ENCODE measurements at places on chromosomes 3 and 15. TPM values are rescaled to one million over a fixed set of nuclear protein-coding genes. Genes with fewer than 3 reads are reported as not detected.

Gene TEX55
- not detected for polyA plus RNA-seq

Gene KLHL40
- 0.02 TPM for polyA plus RNA-seq

Gene COLQ
- polyA plus RNA-seq: 0.65 TPM

Gene ZNF148
- 3.6 TPM for polyA plus RNA-seq

Gene CPNE9
- polyA plus RNA-seq: not detected

Gene SERPINI1
- 2.1 TPM for polyA plus RNA-seq

Gene SLC38A3
- 0.11 TPM for polyA plus RNA-seq

Gene CHRNA7
- 0.31 TPM for polyA plus RNA-seq

Gene HCN4
- not detected for polyA plus RNA-seq

Gene IQCF5
- not detected for polyA plus RNA-seq

Gene KCNH8
- polyA plus RNA-seq: 0.06 TPM

Gene ACTC1
- 0.53 TPM for polyA plus RNA-seq

Gene ERICH6
- not detected for polyA plus RNA-seq

Gene ST3GAL6
- polyA plus RNA-seq: 4.6 TPM

Gene APOD
- 21.6 TPM for polyA plus RNA-seq

Gene METTL6
- polyA plus RNA-seq: 8.9 TPM

Gene FGF12
- polyA plus RNA-seq: 1.2 TPM

Gene CDCP1
- polyA plus RNA-seq: 24.3 TPM

Gene MTHFS
- polyA plus RNA-seq: 32.8 TPM

Gene PRSS50
- polyA plus RNA-seq: 0.06 TPM

Gene ABCF3
- 42.4 TPM for polyA plus RNA-seq

Gene KBTBD13
- polyA plus RNA-seq: not detected

Gene SNX22
- polyA plus RNA-seq: 0.72 TPM

Gene CHRM5
- polyA plus RNA-seq: not detected

Gene CACNA2D3
- polyA plus RNA-seq: 1.7 TPM

Gene EPM2AIP1
- 3.8 TPM for polyA plus RNA-seq

Gene TTLL13
- polyA plus RNA-seq: 0.04 TPM

Gene CCR9
- polyA plus RNA-seq: not detected

Gene ACSBG1
- polyA plus RNA-seq: 0.10 TPM

Gene FAM219B
- polyA plus RNA-seq: 53.0 TPM

Gene CPNE4
- 0.08 TPM for polyA plus RNA-seq

Gene MOBP
- polyA plus RNA-seq: not detected

Gene WNT5A
- 11.1 TPM for polyA plus RNA-seq

Gene FOXB1
- not detected for polyA plus RNA-seq

Gene GOLGA6B
- polyA plus RNA-seq: not detected

Gene FANCD2OS
- 0.22 TPM for polyA plus RNA-seq

Gene RNU5B-1
- not detected for polyA plus RNA-seq

Measured in esophagus (tissue), 2 donors.